ENCODE measurements at places on chromosomes 1 and 21.

DNA sequence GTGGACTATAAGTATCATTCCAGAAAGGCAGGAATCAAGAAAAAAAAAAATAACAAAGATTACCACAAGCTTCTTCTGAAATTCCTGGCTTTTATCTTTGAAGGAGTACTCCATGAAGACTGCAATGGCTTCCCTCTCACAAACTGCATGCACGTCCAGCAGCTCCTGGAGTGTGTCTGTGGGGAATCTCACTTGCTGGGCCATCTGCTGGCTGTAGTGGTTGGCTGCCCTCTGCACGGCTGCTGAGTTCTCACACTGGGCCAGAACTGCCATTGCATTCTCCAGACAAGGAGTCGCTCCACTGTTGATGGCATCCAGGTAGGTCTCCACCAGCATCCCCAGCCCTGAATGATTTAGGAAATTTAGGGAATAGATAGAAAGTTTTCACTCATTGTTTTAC, 23.3 kb upstream of the GBP2 start:
- DNase-seq, result no peak

DNA sequence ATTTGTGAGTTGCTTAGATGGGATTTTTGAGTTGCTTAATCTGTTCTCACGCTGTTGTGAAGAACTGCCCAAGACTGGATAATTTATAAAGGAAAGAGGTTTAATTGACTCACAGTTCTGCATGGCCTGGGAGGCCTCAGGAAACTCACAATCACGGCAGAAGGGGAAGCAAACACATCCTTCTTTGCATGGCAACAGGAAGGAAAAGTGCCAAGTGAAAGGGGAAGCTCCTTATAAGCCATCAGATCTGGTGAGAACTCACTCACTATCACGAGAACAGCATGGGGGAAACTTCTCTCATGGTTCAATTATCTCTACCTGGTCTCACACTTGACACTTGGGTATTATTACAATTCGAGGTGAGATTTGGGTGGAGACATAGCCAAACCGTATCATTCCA, 10.3 kb downstream of the CLIC6 start:
- no peak for DNase-seq

DNA sequence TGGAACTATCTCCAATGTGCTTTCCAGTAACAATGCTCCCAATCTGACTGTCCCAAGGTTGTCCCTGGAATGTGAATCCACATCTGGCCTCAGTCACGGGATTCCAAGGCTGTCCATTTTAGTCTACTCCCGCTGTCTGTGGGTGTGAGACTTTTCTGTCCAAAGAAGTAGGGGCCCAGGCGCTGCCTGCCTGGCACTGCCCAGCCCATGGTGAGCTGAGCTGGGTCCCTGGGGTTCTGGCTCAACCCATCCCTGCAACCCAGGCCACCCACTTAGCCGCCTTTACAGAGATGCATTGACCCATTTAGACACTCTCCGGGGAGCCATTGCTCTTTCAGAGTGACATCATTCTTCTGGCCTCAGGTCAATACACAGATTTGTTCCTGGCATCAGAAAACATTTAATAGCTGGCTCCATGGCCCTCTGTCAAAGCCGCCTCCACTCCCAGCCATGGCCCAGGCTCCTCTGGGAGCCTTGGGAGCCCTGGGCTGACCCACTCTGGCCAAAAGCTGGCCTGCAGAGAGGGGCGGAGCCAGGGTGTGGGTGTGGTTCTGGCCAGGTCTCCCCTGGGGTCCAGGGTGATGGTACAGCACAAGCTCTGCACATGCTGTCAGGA, 47.2 kb upstream of the PAX7 start:
- no peak for DNase-seq

DNA sequence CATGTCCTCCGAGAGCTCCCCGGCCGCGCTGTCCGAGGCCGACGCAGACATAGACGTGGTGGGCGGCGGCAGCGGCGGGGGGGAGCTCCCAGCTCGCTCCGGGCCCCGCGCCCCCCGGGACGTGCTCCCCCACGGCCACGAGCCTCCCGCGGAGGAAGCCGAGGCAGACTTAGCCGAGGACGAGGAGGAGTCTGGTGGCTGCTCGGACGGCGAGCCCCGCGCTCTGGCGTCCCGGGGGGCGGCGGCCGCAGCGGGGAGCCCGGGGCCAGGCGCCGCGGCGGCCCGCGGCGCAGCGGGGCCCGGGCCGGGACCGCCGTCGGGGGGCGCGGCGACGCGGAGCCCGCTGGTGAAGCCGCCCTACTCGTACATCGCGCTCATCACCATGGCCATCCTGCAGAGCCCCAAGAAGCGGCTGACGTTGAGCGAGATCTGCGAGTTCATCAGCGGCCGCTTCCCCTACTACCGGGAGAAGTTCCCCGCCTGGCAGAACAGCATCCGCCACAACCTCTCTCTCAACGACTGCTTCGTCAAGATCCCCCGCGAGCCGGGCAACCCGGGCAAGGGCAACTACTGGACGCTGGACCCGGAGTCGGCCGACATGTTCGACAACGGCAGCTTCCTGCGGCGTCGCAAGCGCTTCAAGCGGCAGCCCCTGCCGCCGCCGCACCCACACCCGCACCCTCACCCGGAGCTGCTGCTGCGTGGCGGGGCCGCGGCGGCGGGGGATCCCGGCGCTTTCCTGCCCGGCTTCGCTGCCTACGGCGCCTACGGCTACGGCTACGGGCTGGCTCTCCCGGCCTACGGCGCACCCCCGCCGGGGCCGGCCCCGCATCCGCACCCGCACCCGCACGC, 547 bp downstream of the FOXD2 start:
- DNase-seq, result no peak

DNA sequence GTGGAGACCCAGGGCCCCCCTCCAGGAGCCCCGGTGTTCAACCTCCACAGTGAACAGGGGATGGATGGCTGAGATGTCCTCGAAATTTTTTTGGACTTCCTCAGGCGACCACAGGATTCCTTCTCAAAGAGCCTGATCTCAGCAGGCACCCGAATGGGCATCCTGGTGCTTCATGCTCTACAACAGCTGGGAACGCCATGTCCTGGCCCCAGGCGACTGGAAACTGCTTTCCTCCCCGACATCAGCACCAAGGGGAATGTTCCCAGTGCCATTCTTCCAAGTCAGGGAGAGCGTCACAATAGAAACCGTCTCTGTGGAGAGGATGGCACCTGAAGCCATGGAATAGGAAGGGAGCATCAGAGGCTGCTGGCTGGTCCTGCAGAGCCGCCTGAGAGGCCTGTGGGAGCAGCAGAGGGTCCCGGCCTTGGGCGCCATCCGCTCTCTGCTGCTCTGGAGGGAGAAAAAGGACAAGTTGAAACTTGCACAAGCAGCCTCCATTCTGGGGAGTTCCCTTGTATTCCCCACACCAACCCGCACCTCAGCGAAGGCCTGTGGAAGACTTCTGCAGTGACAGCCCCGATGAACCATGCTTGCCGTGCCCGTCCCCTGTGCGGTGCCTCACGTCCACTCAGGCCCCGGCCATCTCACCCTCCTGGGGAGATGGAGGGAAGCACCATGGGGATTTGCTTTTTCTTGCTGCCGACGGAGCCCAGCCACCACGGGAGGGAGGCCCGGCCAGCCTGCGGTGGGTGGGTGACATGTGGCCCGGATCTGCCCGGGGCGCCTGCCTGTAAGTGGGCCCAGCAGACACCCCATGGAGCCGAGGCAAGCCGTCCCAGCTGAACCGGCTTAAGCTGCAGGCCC, 2.3 kb upstream of the ADARB1 start:
- DNase-seq, result no peak

- no peak for DNase-seq
These were observed 12.0 kb upstream of the WNT3A start for GRCh38 chr1:227994632-227995300.

DNA sequence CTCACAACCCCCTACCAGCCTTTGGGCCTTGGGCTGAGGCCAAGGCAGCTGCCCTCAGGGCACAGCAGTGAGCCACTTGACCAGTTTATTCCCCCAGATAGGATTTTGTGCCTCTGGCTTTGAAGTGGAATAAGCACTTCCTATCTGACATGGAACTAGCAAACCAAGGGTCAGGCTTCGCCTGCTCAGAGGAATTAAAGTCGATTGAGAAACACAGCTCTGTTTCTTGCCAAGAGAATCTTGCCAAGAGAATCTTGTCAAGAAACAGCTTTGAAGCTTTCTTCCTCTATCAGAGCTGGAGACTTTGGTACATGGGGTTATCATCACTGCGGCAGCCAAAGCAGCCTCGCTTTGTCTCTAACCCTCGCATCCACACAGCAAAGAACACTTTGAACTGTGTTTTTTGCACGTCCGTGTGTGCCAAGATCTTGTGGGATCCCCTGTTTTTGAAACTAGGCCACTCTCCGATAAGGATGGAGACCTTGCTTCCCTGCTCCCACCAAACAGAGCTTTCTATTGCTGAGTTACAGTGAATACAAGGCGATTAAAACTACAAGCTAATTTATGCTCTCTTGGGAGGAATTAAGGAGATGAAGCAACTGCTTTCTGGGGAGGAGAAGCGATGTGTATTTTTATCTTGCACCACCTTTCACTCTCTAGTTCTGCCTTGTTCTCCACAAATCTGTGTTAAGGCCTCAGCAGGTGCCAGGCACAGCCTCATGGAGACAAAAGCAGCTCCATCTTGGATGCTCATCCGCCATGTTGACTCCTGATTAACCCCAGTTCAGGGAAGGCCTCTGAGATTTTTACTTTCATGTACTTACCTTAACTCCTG, 67.3 kb downstream of the RHOU start:
- no peak for DNase-seq

DNA sequence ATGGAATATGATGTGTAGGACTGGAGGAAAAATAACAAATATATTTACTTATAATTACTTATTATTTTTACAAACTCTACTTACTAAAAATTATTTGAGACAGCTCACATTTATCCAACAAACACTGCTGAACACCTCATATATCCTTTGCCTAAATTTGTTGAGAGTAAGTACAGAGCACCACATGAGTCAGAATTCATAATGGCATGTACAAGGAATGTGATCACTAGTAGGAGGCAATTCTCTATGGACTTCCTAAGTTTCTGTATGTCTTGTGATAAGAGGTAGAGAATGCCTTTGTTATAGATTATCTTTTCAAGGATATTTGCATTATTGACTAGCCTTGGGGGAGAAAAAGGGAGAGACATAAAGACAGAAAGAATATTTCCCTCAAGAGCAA, 8.2 kb upstream of the ST6GALNAC3 start:
- no peak for DNase-seq

- DNase-seq, result no peak
These were observed 130.6 kb upstream of the BRINP3 start for GRCh38 chr1:190608282-190608681.

- DNase-seq, result no peak
These were observed 319.7 kb downstream of the MATN1 start for GRCh38 chr1:30403726-30404125.

DNA sequence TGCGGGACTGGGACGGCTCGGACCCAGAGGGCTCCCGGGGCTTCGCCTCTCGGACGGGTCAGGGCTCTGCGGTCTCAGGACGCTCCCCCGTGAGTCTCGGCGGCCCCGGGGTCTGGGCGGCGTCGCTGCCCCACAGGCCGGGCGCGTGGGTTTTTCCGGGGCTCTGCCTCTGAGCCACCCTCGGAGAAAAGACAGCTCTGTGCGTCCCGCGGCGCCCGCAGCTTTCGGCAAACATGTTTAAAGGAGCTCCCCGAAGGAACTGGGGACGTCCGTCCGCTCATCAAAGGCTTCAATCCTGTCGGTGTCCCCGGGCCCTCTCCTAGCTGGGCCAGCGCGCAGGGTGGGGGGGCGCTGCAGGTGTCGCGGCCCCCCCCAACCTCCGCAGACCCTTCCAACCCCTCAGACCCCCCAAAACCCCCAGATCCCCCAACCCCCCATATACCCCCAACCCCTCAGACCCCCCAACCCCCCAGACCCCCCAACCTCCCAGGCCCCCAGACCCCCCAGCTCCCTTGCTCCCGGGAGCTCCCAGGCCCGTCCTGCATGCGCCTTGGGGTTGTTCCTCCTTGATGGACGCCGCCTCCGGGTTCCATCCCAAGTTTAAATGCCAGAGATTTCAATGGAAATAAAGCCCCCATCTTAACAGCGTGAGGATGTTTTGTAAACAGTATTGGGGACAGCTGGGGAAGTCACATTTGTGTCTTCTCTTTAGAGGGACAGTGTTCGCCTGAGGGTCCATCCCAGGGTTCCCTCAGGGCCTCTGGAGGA, 996 bp upstream of the C1orf159 start:
- DNase-seq, result no peak

GRCh38 chr1:50126927-50127715, 18.4 kb downstream of the ELAVL4 start:
- no peak for DNase-seq

All from GOT3 (cell line).